ENCODE measurements at places on chromosomes 7 and 10. TPM values are rescaled to one million over a fixed set of nuclear protein-coding genes. Genes with fewer than 3 reads are reported as not detected.

GAD2 gene
- total RNA-seq = not detected

SPDYE9 gene
- total RNA-seq = 0.08 TPM

TAS2R41 gene
- not detected for total RNA-seq

NRAP gene
- total RNA-seq = under 0.01 TPM

MYH16 gene
- not detected for total RNA-seq

ETV1 gene
- total RNA-seq = 75.7 TPM

NXPH1 gene
- total RNA-seq = not detected

GHRHR gene
- total RNA-seq = not detected

CTBP2 gene
- total RNA-seq = 37.9 TPM

HMX2 gene
- not detected for total RNA-seq

ADCYAP1R1 gene
- not detected for total RNA-seq

TFPI2 gene
- total RNA-seq = 97.3 TPM

CTTNBP2 gene
- total RNA-seq = 3.9 TPM

MARCHF5 gene
- total RNA-seq = 14.0 TPM

PRPS1L1 gene
- total RNA-seq = not detected

MBL2 gene
- not detected for total RNA-seq

HEPACAM2 gene
- total RNA-seq = not detected

KLLN gene
- 2.0 TPM for total RNA-seq

A1CF gene
- total RNA-seq = not detected

DCLRE1C gene
- total RNA-seq = 8.9 TPM

FEZF1 gene
- not detected for total RNA-seq

NUTM2D gene
- total RNA-seq = 0.82 TPM

MMP21 gene
- total RNA-seq = 0.09 TPM

DYDC1 gene
- total RNA-seq = not detected
